Nucleus accumbens (tissue), 56 donors: ENCODE measurements at places on chromosomes 6 and 20.

DNA sequence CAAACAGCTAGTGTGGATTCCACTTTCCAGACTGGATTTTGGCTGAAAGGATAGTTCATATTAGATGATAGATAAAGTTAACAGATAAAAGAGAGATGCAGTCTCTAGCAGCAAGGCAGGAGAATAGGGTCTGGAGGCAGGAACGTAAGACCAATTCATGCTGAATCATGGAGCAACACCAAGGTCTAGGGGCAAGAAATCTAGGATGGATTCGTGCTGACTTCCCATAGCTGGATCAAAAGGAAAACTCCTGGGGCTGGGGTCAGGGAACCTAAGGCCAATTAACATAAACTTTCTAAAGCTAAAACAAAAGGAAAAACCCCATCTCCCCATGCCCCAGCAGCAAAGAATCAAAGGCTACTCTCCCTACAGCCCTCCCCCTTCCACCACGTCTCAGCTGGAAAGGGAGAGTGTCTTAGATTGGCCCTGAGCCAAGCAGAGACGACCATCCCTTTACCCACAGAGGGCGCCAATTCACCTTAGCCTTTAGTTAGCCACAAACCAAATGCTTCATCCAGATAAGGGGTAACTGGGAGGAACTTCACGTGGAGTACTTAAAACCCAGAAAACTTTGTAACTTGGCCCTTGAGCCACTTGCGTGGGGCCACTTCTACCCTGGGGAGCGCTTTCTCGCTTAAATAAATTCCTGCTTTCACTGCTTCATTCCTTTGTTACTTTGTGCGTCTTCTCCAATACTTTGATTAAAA lies 7.6 kb downstream of the TREM1 start:
- DNase-seq = no peak

DNA sequence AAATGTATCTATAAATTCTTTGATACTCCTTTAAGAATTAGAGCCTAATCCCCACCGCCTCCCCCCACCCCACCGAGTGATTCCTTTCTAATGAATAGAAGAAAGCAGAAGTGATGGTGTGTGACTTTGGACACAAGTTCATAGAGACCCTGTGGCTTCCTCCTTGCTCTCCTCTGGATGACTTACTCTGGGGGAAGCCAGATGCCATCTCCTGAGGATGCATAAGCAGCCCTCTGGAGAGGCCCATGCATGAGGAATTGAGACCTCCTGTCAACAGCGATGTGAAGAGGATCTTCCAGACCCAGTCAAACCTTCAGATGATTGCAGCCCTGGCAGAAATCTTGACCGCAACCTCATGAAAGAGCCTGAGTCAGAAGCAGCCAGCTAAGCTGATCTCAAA lies 21.1 kb downstream of the AHCY start:
- no peak for DNase-seq

DNA sequence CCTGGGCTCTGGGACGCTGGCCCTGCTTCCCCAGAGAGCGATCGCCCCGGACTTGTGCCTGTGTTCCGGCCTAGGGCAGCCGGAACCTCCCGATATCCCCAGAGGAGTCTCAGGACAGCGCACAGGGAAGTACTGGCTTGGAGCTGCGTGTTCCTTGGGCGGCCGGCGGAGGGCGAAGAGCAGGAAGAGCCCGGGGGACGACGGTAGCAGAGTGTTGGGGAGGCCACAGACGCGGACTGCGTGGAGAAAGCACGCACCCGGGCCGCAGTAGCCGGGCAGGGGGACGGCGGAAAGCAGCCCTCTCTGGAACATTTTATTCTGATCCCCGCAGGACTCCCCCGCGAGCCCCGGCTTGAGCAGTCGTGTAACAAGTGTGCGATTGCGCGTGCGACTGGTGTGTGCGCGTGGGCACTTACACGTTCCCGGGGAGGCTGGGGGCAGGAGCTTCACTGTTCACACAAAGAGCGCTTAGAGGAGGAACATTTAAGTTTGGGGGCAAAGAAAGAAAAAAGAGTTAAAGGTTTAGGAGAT lies 36.1 kb downstream of the NCR2 start:
- DNase-seq = peak; percentile 25

GRCh38 chr6:106256201-106256968 lies 69.2 kb downstream of the ATG5 start:
- DNase-seq = no peak

- DNase-seq = no peak
Observed at GRCh38 chr20:40654876-40655275, 34.2 kb downstream of the MAFB start.

DNA sequence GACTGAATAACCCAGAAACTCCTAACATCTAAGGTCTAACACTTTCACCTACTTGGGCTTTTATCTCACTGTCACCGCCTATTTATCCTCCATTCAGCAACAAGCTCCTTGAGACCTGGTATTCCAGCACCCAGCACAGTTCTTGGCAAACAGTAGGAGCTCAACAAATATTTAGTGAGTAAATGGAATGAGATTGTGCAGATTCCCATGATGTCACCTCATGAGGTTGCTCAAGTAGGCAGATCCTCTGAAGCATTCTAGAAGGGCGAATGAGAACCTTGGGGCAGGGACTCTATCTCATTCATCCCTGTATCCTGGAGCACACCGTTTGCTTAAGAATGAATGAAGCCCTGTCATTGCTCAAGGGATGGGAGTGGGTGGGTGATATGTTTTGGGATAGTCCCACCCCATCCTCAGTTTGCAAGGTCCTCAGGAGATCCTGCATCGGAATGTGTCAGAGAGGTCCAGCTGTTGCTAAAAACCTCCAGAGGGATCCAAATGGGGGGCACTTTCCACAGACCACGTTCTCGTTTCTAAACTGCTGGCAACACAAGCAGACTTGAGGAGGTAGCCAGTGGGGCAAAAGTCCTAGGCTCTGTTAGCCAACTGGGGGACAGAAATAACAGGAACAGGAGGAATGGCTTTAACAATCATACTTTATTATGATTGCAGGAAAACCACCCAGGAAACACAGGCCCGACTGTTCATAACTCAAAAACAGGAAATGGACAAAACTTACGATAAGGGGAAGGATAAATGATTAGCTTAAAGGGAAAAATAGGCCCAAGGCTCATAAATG lies 42.0 kb downstream of the EDN1 start:
- no peak for DNase-seq

GRCh38 chr6:131736003-131736596 lies 25.3 kb upstream of the CTAGE9 start:
- no peak for DNase-seq

GRCh38 chr6:157559201-157559756 lies 178.3 kb downstream of the ZDHHC14 start:
- DNase-seq = no peak

DNA sequence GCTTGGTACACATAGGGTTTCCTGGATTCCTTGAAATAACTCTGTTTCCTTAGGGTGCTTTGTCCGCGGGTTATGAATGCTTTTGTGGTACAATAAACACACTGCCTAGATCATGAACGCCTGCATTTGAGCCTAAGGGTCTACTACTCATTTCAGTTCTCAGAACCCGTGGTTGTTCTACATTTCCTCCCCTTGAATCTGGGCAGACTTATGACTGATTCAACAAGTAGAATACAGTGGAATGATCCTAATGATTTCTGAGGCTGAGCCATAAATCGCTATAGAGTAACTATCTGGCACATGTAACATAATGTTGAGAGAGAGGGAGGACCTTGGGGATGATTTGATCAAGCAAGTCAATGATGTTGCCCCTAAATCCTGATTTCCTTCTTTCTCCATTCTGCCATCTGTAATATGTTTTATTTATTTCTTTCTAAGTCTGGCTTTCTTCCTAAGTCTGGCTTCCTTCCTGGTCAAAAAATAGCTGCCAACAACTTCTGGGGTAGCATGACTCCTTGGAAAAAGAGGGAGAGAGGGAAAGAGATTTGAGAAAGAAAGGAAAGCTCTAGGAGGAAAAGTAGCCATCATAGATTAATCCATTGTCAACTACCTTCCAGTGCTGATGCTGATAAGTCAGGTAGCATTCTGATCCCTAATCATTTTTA lies 23.0 kb downstream of the ABRACL start:
- no peak for DNase-seq

DNA sequence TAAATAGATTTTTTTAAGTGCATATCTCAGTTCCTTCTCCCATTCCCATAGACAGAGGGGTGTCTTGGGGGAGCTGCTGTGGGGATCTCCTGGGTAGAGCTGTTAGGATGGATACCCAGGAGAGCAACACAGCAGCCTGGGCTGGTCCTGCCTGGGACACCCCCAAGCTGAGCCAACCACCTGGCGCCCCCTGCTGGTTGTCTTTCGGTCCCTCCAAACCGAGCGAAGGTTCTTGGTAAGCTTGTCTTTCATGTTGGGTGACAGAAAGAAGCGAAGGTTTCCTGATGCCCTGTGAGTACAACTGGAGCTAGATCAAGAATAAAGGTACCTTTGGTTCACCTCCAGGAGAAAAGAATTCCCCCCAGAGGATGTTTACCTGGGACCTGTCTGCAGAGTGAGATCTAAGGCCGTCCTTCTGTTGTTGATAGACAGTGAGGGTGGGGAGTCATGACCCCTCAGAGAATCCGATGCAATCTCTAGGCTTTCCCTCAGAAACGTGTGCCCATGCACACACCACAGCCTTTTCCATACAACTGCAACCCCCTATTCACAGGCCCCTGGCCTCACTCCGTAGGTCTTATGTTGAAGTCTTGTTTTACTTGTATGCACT lies 50.8 kb downstream of the SNX9 start:
- DNase-seq = no peak

- no peak for DNase-seq
Observed at GRCh38 chr6:21742238-21742660, 148.7 kb downstream of the SOX4 start.

DNA sequence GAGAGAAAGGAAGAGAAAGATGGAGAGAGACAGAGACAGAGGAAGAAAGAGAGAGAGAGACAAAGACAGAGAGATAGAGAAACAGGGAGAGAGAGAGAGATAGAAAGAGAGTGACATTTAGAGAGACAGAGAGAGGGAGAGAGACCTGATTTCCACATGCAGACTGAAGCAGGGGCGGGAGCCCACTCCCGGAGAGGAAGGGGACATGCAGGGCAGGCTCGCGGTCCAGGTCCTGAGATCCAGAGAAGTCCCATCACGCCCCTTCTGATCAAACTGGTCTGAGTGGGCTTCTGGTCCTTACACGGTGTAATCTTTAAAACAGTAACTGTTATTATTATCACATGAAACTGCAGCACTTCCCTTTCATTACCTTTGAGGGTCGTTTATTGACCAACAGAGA lies 62.2 kb downstream of the PHACTR3 start:
- no peak for DNase-seq

DNA sequence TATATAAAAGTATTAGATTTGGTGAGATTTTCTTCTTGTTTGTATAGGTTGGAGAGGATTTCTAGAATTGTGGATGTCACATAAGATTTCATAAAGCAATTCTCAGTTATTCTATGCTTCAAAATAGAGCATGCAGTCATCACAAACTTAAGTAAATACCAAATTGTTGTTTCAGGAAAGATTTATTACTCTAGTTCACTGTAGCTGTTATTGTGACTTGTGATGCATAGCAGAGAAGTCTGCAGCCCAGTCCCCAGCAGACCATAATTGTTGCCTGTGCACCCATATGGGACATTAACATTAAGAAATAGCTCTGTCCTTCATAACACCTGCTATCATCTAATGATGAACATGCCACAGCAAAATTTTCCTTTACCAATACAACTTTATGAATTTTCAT lies 228.0 kb upstream of the FAM83B start:
- no peak for DNase-seq

GRCh38 chr6:148182378-148182777 lies 160.3 kb upstream of the SASH1 start:
- no peak for DNase-seq

- no peak for DNase-seq
Observed at GRCh38 chr20:45337367-45338120, 10.7 kb downstream of the SDC4 start.

DNA sequence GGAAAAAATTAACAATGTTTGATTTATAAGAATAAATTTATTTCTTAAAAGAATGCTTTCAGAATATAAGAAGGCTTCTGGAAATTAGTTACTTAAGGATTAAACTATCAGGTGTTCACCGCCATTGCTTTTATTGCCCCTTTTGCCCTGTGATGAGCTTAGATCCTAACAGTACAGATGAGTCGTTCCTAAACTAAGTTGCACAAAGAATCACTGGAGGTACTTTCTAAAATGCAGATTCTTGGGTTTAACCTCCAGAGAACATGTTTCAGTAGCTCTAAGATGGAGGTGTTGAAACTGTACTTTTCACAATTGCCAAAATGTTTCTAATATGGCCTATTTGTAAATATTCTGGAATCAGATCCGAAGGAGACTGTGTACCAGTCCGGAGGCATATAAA lies 211.9 kb downstream of the GMDS start:
- no peak for DNase-seq

DNA sequence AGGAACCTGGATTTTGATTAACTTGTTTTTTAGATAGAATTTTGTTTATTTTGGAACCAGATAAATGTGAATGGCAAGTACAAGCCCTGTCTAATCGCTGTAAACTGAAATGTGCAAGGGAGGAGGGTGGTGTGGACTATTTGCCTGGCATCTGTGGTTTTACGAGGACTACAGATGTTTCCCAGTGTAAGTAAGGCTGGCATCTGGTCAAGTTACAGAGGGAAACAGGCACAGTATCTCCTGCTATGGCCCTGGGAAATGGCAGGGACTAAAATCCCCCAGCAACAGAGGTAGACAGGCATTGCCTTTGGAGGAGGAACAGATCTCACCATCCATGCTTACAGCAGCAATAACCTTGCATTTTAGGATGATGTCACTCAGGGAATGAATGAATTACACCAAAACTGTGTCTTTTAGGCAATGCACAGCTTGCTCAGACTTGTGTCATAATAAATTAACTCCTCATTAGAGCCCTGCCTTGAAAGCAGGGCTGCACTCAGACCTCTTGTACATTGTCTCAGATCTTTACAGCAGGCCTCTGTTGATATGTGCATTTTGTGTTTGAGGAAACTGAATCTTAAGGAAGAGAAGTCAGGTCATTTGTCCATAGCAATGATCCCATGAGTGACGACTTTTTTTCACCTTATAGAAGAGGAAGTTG lies 96.2 kb downstream of the TCP11 start:
- DNase-seq = no peak

- no peak for DNase-seq
Observed at GRCh38 chr6:147559006-147559405, 50.5 kb downstream of the SAMD5 start.

DNA sequence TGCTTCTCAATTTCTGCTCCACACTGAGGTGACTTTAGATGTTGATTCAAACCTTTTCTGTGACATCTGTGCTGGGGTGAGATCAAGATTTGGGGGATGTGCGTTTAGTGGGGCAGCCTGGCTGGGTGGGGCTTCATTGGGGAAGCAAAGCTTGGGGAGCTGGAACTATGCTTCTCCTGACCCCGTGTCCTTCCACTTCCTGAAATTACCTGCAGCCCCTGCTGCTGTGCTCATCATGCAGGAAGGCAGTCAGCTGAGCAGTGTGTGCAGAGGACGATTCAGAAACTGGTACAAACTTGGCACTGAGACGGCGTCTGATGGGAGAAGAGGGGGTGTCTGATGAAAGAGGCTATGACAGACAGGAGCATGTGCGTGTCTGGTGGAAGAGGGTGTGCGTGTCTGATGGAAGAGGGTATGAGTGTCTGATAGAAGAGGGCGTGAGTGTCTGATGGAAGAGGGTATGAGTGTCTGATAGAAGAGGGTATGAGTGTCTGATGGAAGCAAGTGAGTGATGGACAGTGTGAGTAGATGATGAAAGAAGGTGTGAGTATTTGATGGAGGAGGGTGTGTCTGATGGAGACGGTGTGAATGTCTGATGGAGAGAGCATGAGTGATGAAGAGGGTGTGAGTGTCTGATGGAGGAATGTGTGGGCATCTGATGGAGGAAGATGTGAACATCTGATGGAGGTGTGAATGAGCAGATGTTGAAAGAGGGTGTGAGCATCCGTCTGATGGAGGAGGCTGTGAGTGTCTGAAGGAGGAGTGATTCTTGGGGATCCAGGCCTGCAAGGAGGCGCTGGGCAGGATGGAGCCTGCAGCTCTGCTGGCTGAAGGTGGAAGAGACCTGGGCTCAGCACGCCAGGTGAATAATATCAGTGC lies 103.4 kb downstream of the SYCP2 start:
- DNase-seq = no peak
